ENCODE measurements at places on chromosomes 3 and 15.

DNA sequence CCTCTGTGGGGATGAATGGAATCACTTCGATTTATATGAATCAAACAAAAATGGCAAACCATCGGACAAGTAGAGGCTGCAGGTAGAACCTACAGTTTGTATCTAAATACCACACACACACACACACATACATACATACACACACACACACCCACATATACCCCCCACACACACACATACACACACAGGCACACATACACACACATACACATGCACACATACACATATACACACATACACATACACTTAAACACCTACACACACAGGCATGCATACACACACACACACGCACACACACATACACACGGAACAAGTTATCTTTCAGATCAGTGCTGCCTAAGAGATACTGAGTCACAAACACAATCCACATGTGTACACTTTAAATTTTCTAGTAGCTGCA, 24.3 kb downstream of the HEG1 start:
- DNase-seq: no peak

GRCh38 chr3:112372396-112372795, 39.4 kb downstream of the CD200 start:
- DNase-seq: no peak

- no peak for DNase-seq
These were observed 112.5 kb downstream of the ZIC1 start for GRCh38 chr3:147521646-147522045.

GRCh38 chr3:18127174-18127858, 297.8 kb downstream of the SATB1 start:
- DNase-seq: no peak

GRCh38 chr3:194691481-194692283, 6.0 kb downstream of the FAM43A start:
- DNase-seq: no peak

- no peak for DNase-seq
These were observed 3.5 kb upstream of the ABHD17C start for GRCh38 chr15:80691575-80691974.

GRCh38 chr3:7630925-7631324, 770.0 kb downstream of the GRM7 start:
- DNase-seq: no peak

- no peak for DNase-seq
These were observed 14.0 kb downstream of the PYGO1 start for GRCh38 chr15:55574096-55574495.

GRCh38 chr3:25820816-25821486, 31.1 kb downstream of the OXSM start:
- no peak for DNase-seq

DNA sequence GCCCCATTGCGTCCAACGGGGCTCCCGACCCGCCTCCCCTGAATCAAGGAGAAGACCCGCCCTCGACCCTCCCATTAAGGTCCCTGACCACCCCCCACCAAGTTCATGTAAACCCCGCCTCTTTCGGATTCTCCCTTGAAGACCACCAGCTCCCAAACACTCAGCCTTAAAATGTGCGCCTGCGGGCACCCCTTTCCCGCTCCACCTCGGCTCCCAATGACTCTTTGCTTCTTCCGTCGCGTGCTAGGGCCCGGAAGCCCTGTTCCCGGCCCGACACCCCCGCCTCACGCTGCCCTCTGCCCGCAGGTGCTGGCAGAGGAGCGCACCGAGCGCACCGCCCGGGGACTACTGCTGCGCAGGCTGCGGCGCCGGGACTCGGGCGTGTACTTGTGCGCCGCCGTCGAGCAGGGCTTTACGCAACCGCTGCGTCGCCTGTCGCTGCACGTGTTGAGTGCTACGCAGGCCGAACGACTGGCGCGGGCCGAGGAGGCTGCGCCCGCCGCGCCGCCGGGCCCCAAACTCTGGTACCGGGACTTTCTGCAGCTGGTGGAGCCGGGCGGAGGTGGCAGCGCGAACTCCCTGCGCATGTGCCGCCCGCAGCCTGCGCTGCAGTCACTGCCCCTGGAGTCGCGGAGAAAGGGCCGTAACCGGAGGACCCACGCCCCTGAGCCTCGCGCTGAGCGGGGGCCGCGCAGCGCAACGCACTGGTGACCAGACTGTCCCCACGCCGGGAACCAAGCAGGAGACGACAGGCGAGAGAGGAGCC, 2.7 kb upstream of the LSMEM2 start:
- no peak for DNase-seq

GRCh38 chr3:37982331-37982730, 8.3 kb upstream of the VILL start:
- DNase-seq: no peak

GRCh38 chr3:105505170-105505569, 138.5 kb downstream of the ALCAM start:
- DNase-seq: no peak

Measured in cortex of kidney (tissue), 1 donor.